GM04503 (cell line): ENCODE measurements at places on chromosomes 7 and 10.

- no peak for DNase-seq
These were observed 85.5 kb upstream of the ZNF800 start for GRCh38 chr7:127478024-127478355.

DNA sequence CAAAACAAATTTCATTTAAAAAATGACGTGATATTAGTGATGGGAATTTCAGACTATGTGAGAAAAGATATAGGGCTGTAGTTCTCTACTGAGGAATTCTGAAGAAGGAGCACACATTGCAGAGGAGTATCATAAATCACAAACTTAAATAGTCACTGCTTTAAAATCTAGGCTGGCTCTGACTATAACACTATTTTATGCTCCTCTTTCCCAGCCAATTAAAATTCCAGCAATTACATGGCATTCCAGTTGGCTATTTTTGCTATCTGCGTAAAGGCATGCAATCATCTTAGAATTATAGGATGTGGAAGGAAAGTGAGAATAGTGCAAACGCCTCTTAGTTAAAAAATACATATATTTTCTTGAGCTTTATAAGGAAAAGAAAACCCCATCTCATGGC, 123.1 kb downstream of the GNAI1 start:
- peak; percentile 20 for DNase-seq

DNA sequence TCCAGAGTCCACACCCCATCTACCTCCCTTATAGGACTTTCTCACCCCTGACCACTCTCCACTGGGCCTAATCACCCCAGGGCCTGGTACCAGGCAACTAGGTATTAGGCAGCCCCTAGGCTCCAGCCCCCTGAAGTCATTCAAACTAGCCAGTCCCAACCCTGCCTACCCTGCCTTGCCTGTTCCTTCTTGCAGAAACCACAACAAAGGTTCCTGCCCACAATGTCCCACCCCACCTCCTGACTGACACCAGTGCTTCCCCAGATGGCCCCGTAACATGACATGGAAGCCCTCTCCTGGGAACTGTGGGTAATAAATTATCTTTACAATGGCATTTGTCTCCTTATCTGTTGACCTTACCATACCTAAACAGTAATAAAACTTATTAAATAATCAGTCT, 100.6 kb upstream of the PDE1C start:
- no peak for DNase-seq

DNA sequence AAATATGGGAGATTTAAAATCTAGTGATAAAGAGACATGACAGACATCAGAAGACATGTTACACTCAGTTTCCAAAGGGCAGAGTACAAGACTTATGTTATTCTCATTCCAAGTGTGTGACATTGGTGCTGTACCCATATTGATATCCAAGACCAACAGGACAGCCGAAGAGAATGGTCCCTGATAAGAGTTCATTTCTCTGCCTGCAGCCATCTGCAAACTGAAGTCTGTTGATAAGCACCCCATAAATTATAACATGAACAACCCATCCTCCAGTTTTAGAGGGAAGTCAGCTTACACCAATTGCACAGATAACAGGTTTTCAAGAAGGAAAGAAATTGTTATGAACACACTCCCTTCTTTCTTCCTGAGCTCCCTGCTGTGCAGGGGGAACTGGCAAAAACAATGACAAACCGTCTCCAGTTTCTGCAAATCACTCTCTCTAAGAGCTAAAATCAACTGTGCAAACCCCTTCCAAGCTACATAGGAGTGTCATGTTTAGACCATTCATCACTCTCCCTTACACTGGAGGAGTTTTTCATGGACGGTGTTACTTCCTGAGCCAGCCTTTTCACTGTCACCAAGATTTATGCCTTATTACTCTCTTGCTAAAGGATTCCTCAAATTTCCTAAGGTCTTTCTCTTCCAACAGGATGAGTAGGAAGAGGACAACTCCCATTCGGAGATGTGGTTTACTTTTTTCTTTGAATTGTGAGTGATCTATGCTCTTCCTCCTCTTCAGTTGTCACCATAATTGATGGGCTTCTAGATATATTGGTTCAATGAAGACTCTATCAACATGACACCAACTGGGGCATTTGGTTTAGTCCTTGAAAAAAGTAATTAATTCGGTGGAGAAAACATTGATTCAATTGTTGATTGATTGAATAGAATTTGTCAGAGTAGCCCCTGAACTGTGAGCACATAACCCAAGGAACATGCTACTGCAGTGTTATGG, 80.3 kb upstream of the FAM171A1 start:
- no peak for DNase-seq

DNA sequence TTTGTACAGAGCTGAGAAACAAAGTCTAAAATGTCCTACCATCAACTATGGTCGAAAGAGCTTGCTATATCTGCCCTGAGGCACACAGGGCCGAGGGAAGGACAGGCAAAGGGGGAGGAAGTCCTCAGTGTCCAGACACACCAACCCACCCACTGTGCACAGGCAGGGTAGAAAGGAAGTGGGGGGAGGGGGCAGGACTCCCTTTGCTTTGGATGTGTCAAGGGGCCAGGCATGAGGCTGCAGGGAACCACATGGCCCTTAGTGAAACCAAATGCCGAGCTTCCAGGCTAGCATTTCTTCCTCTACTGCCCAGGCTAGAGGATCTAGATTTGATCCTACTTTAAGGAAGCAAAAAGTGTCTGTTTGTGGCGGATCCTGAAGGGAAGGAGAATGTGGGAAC, 28.6 kb downstream of the KCNH2 start:
- no peak for DNase-seq

DNA sequence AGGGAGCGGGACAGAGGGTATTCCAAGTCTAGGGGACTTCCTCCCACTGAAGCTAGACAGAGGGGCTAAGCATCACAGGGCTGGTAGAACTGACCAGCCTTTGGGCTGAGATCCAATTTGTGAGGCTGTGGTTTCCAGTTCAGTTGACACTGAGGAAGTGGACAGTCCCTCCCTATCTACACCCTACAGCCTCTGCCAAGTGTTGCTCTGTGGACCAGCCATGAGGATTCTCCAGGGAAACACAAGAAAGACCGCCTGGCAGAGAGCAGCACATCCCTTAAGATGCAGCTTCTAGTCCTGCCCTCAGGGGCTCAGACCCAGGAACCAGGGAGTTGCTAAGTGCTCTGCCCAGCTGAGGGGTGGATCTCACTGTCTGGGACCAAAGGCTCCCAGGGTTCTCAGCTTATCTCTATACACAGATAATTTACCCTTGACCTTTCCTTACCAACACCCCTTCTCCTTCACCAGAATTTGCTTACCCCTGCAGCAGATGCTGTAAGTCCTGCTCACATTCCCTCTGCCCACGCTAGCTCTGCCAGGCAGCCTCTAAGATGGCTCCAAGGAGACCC, 252.0 kb downstream of the SKIDA1 start:
- DNase-seq = no peak

- peak; percentile 89 for DNase-seq
These were observed 259.1 kb downstream of the KLF6 start for GRCh38 chr10:3525832-3526449.

DNA sequence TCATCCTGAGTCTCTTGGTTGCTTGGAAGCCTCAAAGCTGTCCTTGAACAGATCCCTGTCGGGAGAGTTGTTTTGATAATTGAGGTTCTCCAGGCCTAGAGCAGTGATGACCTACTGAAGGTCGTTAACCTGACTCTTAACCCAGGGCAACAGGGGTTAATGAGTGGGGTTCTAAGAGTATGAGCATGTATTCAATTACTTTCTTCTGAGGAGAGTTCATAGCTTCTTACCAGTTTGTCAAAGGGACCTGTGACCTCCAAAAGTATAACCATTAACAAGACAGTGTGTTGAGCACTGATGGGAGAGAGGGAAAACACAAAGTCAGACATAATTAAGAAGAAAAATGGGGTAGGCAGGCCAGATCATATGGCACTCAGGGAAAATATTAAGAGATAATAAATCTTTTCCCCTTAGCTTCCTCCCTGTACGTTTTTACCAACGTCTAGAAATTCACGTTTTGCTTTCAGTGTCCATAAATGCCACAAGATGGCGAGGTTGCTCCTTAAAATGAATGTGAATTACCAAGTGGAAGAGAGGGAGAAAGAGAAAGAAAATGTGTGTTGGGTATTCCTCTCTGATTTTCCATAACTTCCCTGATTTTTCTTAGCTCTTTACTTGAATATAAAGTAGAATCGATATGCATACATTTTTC, 97.6 kb downstream of the SUGCT start:
- no peak for DNase-seq

DNA sequence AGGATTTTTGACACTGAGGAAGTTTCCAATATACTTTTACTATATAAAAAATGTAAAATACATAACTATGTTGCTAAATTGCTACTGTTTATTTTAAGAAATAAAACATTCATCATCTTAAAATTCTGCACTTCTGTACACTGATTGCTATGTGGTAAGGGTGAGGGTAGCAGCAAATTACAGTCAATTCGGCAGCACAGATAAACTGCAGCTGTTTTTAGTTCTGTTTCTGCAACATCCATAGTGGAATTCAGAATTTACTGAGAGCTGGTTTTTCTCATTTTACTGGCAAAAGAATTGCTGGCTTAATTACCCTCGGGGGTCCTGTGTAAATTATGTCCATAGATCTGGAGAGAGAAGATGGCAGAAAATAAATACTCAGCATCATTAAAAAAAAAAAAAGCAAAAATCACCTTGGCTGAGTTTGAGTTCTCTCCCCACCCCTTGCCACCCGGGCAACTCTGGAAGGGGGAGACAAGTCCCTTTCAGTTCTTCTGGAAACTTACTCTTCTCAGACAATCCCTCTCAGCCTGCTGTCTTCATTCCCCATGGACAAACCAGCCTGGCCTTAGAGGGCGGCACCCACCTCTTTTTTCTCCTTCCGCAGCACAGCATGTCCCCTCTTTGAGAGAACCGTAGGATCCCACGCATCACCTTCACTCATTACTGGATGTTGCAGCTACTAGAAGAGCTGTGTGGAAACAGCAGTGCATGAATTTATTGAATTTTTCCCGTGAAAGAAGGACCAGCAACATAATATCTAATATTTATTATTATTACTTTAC, 501.1 kb upstream of the CELF2 start:
- no peak for DNase-seq

DNA sequence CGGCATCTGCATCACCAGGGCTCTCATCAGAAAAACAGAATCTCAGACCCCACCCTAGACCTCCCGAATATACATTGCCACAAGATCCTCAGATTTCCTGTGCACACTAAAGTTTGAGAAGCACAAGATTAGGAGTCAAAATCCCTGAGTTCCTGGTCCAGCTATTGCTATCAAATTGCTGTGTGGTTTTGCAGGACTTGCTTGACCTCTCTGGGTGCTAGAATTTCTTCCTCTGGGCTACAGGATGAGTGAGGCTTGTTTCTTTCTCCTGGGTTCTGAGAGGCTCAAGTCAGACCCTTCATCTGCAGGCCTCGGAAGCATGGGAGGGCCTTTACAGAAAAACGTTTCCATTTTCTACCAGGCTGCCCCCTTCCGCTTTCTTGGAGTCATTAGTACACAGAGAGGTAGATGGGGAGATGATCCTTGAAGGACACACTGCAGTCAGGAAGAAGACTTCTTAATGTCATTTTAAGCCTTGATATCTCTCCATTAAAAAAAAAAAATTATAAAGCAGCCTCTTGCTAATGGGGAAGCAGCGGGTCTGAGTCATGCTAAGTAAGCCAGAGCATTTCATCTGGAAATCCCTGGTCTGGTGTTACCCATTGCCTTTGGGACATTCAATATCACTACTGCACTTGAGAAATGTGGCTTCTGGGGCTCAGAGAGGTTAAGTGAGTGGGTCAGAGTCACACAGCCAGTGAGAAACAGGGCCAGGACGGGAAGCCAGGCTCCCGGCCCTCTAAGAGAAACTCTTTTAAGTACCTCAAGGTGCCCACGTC, 173.5 kb downstream of the KCNMA1 start:
- DNase-seq = no peak

DNA sequence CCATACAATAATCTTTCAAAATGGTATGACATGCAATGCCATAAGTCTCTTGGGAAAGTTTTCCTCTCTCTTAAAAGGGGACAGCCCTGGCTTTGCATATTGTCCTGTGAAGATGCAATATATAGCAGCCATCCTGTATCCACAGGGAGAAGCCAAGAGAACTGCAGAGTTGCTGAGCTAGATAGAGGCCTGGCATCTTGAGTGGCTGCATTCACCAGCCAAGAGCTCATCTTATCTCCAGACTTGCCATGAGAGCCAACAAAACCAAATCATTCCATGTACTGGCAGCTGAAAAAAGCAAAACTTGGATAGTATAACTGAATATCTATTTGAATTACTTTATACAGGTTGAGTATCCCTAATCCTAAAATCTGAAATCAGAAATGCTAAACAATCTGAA, 348.8 kb downstream of the CALN1 start:
- no peak for DNase-seq
